ENCODE measurements at places on chromosomes 7 and 10.

DNA sequence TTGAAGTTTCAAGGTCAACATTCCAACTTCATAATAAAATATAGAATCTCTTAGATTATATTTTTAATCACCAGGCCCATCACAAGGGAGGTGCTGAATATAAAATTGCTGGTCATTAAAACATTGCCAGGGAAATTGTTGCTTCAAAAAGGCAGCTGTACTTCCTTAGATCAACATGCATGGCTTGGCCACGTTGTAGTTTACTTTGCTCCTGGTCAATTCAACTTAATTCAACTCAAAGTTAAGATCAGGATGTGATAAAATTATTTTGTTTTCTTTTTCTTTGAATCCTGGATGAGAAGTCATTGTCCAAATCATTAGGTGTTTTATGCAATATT, 317.4 kb downstream of the PAXIP1 start:
- no peak for DNase-seq

DNA sequence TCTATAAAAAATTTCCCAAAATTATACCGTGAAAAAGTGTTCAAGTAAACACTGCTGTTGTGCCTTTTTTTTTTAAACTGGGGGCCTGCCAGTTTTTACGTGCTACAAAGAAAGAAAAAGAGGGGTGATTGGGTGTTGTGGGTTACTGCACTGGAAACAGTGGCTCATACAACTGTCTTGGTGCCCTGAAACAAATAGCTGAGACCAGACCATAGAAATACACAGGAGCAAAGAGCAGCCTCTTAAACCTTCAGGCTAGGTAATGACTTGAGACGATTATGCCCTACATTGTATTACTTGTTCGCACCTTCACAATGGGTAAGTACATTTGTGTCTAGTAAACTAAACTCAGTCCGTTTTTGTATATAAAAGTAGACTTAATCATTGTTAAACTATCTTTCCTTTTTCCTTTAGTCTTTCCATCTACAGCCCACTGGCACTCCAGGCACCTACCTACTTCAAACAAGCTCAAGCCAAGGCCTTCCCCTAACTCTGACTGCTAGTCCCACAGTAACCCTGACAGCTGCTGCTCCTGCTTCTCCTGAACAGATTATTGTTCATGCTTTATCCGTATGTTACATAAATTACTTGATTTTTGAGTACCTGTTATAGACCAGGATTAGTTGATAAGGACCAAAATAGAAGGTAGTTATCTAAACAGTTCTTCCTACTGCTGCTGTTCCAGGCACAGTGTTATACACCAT, 26.6 kb downstream of the TMEM243 start:
- no peak for DNase-seq

GRCh38 chr7:75884476-75884875, 5.6 kb downstream of the RHBDD2 start:
- DNase-seq = no peak

DNA sequence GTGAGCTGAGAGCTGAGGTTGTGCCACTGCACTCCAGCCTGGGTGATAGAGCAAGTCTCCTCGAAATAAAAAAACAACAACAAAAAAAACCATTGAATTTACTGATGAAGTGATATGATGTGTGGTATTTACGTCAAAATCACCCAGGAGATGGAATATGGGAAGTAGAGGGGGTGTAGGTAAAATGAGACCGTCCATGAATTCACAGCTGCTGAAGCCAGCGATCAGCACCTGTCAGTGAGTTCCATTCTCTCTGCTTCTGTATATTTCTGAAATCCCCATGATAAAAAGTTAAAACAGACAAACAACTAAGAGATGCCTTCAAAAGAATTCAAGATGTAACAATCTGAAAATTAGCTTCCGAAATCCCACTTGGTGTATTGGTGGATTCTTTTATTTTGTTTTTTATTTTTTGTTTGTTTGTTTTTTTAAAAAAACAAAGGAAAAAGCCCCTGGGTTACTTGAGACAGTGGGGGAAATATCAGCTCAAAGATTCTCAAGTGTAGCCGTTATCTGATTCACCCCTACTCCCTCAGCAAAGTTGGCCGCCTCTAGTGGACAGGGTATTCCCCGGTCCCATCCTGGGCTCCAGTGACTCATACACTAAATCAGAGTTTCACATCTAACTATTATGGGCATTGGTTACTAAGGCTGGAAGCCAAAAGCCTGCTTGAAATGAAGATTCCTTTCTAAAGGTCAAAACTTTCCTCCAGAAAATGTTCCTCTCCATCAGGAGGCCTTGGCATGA, 76.4 kb downstream of the MAP3K8 start:
- no peak for DNase-seq

GRCh38 chr7:539731-540411, 20.2 kb upstream of the PDGFA start:
- DNase-seq = no peak
